ENCODE measurements at places on chromosomes 1 and 21.

- no peak for DNase-seq
Observed at GRCh38 chr1:154806333-154806732, 63.7 kb downstream of the KCNN3 start.

DNA sequence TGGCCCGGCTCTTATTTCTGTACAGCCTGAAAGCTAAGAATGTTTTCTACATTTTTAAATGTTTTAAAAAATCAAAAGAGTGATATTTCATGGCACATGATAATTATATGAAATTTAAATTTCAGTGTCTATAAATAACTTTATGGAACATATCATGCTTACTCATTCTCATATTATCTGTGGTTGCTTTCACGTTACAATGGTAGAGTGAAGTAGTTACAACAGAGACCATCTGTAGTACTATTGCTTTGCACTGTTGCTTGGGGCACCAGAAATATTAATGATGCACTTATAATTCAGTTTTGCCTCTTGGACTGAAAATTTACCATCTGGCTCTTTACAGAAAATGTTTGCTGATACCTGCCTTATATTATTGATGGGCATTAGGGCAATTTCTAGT lies 481.6 kb downstream of the PLPP3 start:
- DNase-seq = no peak

DNA sequence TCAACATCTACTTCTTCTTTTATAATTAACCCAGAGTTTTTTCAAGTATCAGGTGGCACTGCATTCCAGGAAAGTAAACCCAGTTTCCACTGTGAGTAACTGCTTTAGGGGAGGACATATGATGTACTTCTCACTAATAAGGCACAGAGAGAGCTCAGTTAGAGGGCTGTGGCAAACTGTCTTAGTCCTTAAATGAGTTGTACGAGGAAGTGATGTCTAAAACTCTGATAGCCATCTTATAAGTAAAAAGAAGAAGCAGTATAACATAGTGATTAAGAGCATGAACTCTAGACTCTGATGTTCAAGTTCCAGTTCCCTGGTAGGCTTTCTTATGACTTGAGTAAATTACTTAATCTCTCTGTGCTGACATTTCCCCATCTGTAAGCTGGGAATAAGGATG lies 58.7 kb upstream of the PTGS2 start:
- DNase-seq = no peak

GRCh38 chr1:17653728-17654351 lies 101.3 kb upstream of the ACTL8 start:
- no peak for DNase-seq

DNA sequence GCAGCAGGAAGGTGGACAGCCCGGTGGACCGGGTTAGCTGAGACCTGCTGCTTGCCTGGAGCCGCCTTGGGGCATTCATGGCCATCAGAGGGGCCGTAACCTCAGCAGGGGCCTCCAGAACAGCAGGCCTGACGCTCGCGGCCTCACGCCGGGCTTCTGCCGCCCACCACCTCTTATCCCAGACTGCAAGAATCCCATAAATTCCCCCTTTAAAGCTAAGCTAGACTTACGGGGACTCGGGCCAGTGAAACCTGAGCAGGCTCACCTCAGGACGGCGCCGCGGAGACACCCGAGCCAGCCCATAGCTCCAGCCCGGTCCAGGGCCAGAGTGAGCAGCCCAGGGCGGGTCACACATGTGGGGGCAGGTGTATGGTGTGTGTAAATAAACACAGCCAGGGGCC lies 132.3 kb downstream of the GLIS1 start:
- DNase-seq = peak; percentile 28

DNA sequence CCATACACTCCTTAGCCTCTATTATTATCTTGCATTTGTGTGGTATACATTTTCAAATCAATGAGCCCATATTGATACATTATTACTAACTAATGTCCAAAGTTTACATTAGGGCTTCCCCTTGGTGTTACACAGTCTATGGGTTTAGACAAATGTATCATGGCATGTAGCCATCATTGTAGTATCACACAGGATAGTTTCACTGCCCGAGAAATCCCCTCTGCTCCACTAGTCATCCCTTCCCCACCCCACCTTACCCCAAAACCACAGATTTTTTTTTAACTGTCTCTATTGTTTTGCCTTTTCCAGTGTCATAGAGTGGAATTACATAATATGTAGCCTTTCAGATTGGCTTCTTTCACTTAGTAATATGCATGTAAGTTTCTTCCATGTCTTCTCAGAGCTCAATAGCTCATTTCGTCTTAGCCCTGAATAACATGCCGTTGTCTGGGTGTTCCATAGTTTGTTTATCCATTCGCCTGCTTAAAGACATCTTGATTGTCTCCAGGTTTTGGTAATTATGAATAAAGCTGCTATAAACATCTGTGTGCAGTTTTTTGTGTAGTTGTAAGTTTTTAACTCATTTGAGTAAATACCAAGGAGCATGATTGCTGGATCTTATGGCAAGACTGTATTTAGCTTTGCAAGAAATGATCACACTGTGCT lies 86.4 kb upstream of the LYST start:
- DNase-seq = no peak

GRCh38 chr1:182051938-182052337 lies 9.6 kb downstream of the ZNF648 start:
- no peak for DNase-seq

DNA sequence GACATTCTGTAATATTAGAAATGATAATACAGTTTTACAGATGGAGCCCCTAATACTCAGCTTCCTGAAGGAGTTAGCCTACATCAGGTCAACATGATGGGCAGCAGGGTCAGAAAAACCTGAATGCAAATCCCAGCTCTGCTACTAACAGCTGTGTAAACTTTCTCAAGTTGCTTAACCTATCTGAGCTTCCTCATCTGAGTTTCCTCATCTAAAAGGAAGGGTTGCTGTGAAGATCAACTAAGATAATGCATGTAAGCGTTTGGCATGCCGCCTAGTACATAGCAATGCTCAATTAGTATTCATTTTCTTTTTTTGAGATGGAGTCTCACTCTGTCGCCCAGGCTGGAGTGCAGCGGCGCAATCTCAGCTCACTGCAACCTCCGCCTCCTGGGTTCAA lies 18.4 kb upstream of the DESI2 start:
- no peak for DNase-seq

GRCh38 chr1:34361781-34362357 lies 185.2 kb downstream of the C1orf94 start:
- no peak for DNase-seq

DNA sequence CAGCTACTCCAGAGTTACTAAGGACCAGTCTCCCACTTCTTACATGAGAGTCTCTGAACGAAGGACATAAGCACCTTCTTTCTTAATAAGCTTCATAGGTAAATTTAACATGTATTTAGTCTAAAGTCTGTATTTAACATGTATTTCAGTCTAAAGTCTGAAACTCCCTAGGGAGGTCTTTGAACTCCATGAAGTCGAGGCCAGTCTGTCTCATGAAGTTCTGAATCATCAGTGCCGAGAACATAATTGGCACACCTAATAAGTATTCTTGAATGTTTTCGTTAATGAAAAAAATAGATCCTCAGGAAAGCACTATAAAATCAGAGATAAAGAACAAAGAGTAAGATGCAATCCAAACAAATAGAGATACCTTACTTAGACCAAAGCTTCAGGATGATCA lies 945.5 kb downstream of the TTLL7 start:
- no peak for DNase-seq

DNA sequence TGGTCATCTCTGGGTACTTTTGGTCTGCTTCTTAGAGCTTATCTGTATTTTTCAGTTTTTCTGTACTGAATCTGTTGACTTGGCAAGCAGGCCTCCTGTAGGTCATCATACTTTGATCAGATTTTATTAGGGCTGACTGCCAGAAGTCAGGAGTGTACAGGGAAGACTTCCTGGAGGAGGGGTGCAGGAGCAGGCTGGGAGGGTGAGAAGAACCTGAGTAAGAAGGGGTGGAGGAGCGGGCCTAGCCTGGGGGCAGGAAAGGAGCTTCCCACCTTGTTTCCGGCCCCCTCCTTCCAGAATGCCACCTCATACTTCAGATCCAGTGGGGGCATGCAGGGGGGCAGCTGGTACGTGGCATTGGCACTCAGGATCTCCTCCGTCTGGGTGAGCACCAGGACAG lies 18.3 kb upstream of the IL22RA1 start:
- DNase-seq = no peak

GRCh38 chr1:240099329-240099728 lies 7.6 kb downstream of the FMN2 start:
- DNase-seq = no peak

DNA sequence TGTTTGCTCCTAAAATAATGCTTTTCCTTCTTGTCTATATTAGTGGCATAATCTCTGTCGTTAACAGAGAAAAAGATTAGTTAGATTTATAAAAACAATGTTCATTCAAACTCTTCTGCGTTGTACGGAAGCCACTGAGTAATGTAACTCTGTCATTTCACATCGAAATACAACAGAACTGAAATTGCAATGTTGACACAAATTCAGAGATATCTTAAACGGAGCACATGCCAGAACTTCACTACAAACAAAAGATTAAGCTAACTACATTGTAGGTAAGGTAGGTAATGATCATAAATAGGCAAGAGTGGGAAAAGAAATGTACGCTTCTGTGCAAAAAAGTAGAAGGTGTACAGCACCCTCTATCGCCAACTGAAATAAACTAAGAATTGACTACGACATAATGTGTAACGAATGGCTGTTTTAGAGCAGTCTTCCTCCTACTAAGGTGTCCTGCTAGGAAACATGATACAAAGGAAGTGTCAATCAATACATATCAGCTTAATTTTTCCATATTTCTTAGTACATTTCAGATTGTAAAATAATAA lies 56.6 kb downstream of the PCNX2 start:
- DNase-seq = no peak

- no peak for DNase-seq
Observed at GRCh38 chr1:164701189-164701761, 142.3 kb downstream of the PBX1 start.

DNA sequence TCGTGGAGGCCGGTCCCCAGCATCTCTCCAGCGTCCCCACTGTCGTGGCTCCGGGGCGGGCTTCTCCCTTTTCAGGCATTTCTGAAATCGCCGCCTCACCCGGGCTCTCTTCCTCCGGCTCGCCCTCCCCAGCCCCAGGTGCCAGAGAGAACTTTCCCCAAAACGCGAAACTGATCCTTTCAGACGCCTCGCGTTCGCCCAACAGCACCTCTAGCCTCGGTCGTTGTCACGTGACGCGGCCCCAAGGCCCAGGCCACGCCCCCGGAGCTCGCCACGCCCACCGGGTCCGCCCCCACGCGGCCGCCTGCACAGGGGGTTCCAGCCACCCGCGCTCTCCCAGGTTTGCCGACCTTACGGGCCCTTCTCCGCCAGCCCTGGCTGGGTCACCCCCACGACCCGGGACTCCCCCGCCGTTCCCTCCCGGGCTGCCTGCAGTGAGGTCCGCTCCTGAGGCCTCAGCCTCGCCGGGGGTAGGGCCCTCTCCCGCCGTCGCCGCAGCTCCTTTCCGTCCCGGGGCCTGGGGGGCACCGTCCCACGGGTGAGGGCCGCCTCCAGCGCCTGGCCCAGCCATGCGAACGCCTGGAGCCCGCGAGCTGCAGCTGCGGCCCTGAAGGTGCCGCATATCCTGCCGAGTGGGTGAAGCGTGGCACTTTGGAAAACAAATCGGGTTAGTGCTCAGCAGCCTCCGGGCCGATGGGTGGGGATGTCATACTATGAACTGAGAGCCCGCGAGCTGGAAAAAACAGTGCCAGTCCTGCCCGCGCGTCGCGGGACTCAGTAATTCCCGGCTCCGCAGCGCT lies 21.0 kb downstream of the H3-3A start:
- DNase-seq = peak; percentile 97

GRCh38 chr1:205516362-205516761 lies 11.9 kb downstream of the CDK18 start:
- DNase-seq = no peak

DNA sequence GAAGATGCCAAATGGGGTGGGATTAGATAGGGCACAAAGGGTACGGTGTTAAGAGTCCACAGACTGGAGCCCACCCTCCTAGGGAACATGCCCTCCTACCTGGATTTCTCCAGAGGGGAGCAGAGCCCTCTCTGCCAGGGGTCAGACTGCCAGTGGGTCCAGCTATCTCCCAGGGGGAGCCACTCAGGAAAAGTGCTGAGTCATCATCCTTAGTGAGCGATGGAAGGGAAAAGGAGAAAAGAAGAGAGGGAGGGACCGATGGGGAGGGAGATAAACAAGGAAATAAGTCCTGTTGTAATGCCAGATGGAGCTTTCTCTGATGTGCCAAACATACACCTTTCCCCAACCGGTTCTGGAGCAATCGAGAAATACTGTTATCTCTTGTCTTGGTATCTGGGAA lies 30.4 kb upstream of the CYP4B1 start:
- no peak for DNase-seq

- no peak for DNase-seq
Observed at GRCh38 chr1:33826711-33827110, 37.2 kb upstream of the HMGB4 start.

DNA sequence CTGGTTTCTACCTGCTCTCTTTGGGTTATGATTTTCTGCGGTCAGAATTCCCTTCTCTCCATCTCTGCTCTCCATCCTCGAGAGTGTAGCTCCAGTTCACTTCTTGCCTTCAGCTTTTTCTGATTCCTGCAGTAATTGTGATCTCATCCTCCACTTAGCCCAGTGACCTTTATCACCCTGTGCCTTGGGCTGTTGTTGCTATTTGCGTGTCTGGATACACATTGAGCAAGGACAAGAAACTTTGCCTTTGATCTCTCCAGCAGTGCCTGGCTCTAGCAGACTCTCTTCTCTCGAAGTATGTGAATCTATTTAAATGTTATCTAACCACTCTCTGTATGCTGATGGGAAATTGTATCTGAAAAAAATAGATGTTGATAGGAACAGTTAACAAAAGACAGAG lies 76.4 kb upstream of the MARK1 start:
- DNase-seq = no peak

DNA sequence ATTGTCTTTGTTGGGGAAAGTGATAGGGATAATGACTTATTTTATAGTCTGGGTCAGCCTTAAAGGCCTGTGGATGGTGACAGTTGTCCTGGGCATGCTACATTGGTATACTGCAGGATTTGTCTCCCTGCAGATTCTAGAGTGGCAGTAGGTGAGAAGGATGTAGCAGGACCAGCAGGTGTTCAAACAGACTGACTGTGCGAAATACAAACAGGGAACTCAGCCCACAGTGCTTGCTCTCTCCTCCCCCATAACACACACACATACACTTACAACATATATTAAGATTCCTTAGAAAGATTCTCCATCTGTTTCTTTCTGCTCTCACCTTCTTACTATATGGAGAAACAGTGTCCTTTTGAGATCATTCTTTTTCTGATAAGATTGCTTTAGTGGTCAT lies 6.9 kb downstream of the PDE4B start:
- no peak for DNase-seq

- no peak for DNase-seq
Observed at GRCh38 chr1:116684575-116684974, 17.0 kb upstream of the IGSF3 start.

Measured in sciatic nerve (tissue), 2 donors.